ENCODE measurements at places on chromosomes 3 and 15.

DNA sequence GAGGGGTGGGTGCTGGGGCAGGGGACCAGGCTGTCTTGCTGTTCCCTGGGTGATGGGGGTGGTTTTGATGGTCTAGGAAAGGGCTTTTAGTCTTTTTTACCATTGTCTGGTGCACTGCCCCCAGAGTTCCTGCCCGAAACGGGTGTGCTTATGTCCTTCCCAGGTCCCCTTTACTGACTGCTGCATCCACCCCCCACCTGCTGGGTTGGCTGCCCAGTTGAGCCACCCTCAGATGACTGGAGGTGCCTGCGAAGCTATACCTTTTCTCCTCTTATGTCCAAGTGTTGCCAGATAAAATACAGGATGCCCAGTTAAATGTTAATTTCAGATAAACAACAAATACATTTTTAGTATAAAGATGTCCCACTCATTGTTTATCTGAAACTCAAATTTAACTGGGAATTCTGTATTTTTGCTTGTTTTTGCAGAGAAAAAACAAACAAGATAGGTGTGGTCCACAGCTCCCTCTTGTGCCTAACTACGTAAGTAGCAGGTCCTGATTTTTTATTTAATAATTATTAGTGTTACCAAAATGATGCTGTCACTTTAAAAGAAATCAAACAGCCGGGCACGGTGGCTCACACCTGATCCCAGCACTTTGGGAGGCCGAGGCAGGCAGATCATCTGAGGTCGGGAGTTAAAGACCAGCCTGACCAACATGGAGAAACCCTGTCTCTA, 6.1 kb upstream of the RPP14 start:
- DNase-seq: peak; percentile 30

- DNase-seq: peak; percentile 43
These were observed 101.4 kb upstream of the SOX2 start for GRCh38 chr3:181610083-181610972.

DNA sequence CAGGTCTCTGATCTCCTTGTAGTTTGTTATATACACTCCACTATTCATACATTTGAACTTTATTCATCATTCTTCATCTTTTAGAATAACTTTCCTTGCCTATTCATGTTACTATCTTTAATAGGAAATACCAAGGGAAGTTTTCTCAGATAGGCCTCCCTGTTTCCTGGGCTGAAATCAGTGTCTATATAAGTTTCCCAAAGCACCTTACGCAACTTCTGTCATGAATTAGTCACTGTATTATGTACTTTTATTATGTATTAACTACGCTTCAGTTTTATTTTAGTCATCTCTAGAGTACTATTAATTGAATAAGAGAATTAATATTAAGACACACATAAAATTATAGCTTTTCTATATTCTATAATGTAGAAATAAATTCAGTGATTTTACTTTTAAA, 1481.5 kb downstream of the OTOL1 start:
- no peak for DNase-seq

DNA sequence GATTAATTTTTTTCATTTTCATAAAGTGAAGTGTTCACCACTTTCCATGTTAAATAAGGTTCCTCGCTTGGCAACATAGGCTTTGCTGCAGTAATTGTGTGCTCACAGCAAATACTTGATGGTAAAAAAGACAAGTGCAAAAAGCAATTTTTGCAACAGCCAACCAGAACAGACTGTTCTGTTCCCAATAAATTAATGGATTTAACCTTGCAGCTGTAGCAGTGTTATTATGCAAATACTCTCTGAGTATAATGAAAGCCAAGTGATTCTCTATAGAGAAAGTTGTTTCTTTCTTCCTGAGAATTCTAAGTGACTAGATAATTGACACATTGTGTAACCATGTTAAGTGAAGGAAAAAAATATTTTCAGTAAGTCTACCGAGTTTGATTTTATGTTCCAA, 183.7 kb upstream of the NAALADL2 start:
- no peak for DNase-seq

DNA sequence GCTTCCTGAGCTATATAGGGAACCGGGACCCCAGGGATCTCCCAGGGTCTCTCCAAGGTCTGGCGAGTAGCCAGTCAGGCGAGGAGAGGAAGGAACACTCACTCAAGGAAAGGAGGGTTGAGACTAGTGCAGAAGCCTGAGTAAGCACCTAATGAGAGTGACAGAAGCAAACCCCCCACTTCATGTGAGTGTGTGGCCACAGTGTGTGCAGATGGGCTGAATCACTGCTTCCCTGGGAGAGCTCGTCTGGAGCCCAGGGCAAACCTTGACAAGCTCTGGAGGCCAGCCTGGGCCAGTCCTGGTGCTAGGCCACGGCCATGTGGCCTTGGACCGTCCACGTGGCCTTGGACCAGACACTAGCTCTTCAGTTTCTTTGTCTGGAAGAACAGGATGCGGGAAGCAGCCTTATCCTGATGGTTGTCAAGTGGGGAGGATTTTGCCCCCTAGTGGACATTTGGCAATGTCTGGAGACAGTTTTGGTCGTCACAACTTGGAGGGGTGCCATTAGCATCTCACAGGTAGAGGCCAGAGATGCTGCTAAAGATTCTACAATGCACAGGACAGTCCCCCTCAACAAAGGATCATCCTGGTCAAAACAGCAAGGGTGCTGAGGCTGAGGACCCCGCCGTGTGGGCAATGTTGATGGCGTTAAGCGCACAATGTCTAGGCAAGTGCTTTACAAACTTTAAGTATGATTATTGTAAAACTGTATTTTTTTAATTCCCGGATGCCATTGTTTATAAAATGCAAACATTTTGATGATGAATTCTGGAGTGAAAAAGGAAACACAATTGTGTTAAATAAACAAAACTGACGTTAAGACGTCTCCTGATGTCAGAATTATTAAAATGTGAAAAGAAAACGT, 34.8 kb upstream of the CTSH start:
- peak; percentile 74 for DNase-seq

GRCh38 chr15:55197362-55197705, 593 bp upstream of the RSL24D1 start:
- no peak for DNase-seq

- no peak for DNase-seq
These were observed 7.3 kb upstream of the TM6SF1 start for GRCh38 chr15:83100097-83100646.

- DNase-seq: no peak
These were observed 18.4 kb upstream of the NR1I2 start for GRCh38 chr3:119763466-119763865.

- DNase-seq: no peak
These were observed 11.2 kb downstream of the IGDCC4 start for GRCh38 chr15:65411465-65412071.

DNA sequence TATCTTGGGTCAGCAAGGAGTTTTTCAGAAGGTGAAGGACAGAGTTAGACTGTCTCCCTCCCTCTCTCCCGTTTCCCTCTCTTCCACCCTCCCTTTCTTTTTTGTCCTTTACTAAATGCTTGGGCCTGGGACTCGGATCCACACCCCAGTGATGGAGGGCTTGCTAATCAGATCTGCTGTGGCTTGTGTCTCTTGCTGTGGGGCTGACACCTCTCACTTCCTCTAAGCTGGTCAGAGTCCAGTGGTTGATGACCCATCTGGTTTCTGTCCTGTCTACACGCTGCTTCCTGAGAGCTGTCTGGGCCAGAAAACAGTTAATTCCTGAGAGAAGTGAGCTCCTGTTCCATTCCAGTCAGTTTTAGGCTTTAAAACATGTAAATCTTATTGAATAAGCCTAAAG, 849 bp downstream of the TRAK1 start:
- DNase-seq: no peak

GRCh38 chr3:156973954-156974353, 147.8 kb downstream of the LEKR1 start:
- DNase-seq: no peak

DNA sequence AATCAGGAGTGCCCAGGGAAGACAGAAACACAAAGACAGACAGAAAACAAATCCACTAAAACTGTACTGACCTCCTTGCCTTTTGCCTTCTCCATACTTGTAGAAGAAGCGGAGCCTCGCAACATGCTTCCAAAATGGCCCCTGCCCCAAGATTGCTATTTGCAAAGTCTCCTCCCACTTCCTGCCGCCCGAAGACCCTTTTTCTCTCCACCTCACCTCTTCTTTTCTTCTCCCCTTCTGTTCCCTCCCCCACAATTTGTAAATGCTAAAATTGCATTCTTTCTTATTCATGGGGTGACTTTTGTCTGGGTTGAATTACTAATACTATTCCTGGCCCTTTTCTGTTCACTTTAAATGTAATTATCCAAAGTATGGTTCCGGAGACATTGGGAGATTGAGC, at the start of gene DPPA4:
Gene DPPA4, minus strand, starts transcription at position 154 of the 400 bp plus-strand sequence. Its CDS starts 29 bp downstream, at position 125.
- DNase-seq: no peak

- DNase-seq: peak; percentile 77
These were observed 32.1 kb downstream of the SEC62 start for GRCh38 chr3:169998668-169999131.

DNA sequence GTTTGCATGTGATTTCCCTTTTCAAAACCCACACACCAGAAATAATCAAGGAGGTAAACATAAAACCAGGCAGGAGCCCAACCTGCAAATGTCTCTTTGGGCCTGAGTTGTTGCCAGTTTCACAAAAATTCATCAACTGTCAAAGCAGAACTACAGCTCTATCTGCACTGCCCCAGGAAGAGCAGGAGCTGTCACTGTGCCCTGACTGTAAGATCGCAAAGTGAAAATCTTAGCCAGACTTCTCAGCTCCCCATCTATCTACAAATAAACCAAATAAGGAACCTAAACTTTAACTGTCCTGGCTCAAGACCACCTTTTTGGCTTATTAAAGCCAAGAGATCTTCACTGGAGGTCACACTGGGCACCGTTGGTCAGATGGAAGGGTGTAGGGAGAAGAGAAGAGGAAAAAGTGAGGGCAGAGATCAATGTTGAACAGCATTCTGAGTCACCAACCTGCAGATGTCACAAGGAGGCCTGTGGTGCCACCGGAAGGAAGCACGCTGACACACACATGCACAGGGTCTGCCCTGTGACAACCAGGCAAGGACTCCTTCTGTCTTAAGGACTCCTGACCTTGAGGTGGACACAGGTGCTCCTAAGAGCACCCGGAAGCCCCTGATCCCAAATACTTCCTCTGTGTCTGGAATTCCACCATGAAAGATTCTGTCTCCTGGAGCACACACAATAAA, 58.7 kb downstream of the RPN1 start:
- DNase-seq: no peak

DNA sequence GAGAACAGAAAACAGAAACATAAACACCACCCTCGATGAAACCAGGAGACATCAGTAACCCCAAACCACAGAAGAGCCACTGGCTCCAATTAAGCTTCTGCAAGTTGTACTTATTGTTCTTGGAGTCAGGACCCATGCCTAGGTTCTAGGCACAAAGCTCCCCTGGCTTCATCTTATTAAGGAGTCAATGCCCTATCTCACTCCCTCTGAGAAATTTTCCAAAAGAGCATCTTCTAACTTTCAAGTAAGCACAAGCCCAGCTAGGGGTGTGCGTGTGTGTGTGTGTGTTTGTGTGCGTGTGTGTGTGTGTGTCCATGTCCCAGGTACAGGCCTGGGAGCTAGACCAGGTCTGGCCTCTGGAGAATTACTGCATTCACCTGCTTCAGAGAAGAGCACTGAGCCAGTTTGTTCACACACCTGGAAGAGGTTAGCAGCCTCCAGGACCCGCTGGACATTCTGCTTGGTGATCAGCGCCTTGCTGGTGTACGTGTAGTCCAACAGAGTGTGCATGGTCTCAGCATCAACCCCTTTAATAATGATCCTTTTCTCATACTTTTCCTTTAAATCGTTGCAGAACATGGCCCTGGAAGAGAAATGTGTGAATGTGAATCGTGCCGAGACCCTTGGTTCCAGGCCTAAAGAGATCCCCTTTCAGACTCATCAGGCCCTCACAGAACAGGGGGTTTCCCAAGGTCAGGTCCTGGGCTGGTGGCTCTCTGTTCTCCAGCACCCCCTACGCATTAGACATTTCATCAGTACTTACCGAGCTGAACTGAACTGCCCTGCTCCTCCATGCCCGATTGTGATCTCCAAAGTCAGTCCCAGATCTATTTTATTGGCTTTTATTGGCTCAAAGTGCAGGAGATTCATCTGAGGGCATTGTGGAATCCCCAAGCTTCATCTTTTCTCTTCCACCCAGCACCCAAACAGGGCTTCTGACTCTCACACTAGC, 27.8 kb downstream of the KLHL6 start:
- no peak for DNase-seq

DNA sequence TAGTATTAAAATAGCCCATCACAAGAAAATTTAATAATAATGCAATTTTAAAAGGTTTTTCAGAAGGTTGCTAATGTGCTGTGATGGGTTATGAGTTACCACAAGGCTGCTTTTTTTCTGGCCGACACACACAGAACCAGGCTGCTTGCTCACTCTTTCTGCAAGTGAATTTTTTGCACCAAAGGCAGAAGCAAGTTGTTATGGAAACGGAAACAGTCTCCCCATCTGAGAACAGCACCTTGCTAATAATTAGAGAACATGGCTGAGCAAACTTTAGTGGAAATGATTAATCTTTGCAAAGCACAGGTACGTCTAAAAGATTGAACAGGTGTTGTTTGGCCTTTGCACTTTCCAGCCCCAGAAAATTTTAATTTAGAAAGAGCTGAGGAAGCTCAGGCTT, 51.0 kb downstream of the CACNA2D3 start:
- no peak for DNase-seq

- DNase-seq: peak; percentile 46
These were observed 6.7 kb downstream of the PLIN1 start for GRCh38 chr15:89672221-89673164.

- no peak for DNase-seq
These were observed 495.5 kb upstream of the ROBO1 start for GRCh38 chr3:80263260-80263659.

DNA sequence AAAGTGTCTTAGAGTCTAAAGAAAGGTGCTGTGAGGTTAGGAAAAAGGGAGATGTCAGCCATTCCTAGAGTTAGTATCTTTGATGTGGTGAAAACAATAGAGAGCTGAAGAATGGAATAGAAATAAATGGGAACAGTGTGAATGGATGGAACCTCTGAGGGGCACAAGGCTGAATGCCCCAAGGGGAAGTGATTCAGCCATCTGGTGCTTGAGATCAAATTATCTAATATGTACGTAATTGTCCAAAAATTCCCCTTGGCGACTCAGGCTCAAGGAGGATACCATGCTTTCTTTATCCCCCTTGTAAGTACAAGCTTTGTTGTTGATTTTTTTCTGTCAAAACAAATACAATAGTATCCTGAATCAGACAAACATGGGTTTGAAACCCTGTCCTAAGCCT, 361.6 kb downstream of the LSAMP start:
- peak; percentile 41 for DNase-seq

GRCh38 chr15:28086175-28086703, 12.9 kb downstream of the OCA2 start:
- peak; percentile 60 for DNase-seq

GRCh38 chr15:73240866-73241499, 127.8 kb downstream of the HCN4 start:
- peak; percentile 58 for DNase-seq
